ENCODE measurements at places on chromosomes 4 and X.
A peak's percentile ranks its signal among the peaks of the same experiment; 100 is the strongest.

- DNase-seq: no peak
Measured at GRCh38 chr4:76717431-76717830, 180.5 kb downstream of the SOWAHB start.

DNA sequence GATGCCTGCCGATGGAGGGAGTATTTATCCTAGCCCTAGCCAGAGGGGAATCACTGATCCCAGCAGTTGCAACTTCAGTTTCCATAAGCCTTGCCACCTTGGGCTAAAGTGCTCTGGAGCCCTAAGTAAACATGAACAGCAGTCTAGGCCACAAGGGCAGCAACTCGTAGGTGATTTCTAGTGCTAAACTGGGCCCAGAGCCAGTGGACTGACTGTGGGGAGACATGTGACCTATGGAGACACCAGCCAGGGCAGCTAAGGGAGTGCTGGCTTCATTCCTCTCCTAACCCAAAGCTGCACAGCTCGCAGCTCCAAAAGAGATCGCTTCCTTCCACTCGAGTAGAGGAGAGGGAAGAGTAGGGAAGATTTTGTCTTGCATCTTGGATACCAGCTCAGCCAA lies 120.8 kb upstream of the MAGEA10 start:
- no peak for DNase-seq

DNA sequence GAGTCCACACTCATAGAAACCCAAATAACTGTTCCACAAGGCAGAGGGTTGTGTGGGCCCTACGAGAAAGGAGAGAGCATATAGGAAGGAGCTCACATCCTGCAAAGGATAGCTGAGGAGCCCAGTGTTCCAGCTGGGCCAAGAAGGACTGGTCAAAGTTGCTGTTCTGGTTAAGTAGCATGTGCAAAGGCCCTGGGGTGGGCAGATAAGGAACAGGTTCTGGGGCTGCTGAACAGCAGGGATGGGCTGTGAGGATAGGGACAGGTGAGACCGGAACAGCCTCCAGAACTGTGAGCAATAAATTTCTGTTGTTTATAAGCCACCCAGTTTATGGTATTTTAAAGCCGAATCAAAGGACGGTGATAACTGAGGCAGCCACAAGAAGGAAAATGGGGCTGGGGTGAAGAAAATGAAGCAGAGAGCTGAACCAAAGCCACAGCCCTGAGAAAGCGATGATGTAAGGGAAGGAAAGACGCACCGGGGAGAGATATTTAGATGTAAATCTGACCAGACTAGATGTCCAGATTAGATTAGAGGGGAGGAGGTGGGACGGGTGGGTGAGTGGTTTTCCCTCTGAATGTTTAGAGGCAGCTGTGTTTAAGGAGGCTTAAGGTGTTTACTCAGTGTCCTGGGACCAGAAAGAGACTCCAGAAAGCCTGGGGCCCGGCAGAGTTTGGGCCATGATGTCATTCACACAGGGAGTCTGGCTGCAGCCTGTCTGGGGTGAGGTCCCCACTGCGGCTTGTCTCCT lies 180.8 kb upstream of the BCOR start:
- peak; percentile 80 for DNase-seq

GRCh38 chr4:24488399-24489164 lies 95.8 kb downstream of the DHX15 start:
- peak; percentile 49 for DNase-seq

- DNase-seq: no peak
Measured at GRCh38 chrX:140764401-140764919, 54.9 kb downstream of the LINC00632 start.

DNA sequence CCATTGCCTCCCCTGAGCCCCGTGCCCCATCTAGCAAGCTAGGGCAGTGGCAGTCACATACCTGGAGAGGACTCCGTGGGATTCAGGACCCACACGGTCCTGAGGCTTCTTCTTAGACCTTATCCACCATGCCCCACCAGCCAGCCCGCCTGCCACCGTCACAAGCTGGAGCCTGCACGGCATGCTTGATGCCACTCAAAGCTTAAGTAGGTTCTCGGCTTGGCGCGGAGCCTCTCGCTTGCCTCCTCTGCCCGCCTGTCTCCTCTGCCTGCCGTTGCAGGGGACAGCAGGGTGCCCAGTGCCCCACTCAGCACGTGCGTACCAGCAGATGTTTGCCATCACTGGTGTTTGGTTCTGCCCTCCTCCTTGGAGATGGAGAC lies 14.1 kb downstream of the PSAPL1 start:
- DNase-seq: no peak

DNA sequence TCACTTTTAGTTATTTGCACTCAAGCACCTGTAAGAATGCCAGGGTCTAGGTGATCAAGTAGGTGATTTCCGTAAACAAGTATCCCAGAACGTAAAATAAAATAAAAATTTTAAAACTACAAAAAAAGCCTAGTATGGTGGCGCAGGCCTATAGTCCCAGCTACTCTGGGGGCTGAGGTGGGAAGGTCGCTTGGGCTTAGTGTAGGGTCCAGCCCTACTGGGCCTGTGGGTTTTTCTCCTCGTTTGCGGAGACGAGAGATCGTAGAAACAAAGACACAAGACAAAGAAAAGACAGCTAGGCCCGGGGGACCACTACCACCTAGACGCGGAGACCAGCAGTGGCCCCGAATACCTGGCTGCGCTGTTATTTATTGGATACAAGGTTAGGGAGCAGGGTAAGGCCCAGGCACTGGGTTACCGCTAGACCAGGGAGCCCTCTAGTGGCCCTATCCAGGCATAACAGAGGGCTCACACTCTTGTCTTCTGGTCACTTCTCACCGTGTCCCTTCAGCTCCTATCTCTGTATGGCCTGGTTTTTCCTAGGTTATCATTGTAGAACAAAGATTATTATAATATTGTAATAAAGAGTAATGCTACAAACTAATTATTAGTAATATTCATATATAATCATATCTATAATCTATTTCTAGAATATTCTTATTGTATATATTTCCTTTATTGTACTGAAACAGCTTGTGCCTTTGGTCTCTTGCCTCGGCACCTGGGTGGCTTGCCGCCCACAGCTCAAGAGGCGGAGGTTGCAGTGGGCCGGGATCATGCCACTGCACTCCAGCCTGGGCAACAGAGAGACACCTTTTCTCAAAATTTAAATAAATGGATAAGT lies 38.4 kb downstream of the SAGE1 start:
- DNase-seq: peak; percentile 28

DNA sequence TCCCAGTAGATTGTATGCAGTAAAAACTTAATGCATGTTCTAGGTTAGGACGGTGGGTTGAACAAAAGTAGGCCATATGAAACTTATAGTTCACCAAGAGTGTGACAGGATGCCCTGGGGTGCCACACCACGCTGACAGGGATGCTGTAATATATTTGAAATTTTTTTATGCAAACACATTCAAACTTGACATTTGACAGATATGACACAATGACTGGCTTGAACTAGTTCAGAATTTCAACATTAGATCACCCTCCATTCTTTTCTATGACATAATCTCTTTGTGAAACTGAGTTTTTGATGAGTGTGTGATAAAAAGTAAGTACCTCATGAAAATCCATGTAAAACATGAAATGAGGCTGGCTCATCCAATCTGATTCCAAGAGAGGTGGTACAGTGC lies 198.4 kb downstream of the PALLD start:
- DNase-seq: no peak

GRCh38 chrX:9913146-9913433 lies 54.1 kb upstream of the CLDN34 start:
- DNase-seq: no peak

DNA sequence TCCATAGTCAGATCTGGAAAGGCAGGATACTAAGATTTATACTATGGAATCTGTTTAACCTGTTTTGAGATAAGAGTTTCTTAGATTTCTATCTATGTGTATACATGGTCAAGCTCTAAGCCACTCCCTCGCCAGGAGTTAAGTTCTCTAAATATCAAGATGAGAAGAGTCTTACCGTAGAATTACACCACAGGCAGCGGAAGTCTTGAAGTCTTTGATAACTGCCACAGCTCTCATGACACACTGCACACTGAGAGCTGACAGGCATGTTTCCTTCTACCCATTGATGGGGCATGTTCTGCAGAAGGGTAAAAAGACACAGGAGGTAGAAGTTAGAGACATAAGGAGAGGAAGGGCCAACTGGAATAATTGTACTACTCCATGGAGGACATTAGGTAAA lies 67.7 kb downstream of the DGKK start:
- no peak for DNase-seq

- no peak for DNase-seq
Measured at GRCh38 chr4:110096405-110096804, 102.0 kb downstream of the ELOVL6 start.

GRCh38 chr4:61451935-61452334 lies 251.8 kb downstream of the ADGRL3 start:
- DNase-seq: no peak

GRCh38 chr4:176038789-176039188 lies 26.9 kb upstream of the WDR17 start:
- DNase-seq: no peak

DNA sequence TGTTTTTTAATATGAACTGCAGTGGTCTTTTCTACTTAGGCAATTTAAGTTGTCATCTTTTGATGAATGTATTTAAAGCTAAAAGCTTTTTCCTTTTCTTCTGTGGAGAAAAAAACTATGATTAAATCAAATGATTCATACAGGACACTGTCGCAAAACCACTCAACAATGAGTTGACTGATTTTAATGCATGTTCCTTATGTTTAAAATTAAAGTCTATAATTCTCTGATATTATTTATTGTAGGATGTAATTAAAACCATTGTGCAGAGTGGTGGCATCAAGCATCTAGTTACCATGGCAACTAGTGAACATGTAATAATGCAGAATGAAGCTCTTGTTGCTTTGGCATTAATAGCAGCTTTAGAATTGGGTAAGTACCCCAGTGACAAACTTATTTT lies 172.5 kb downstream of the RAP1GDS1 start:
- DNase-seq: no peak

DNA sequence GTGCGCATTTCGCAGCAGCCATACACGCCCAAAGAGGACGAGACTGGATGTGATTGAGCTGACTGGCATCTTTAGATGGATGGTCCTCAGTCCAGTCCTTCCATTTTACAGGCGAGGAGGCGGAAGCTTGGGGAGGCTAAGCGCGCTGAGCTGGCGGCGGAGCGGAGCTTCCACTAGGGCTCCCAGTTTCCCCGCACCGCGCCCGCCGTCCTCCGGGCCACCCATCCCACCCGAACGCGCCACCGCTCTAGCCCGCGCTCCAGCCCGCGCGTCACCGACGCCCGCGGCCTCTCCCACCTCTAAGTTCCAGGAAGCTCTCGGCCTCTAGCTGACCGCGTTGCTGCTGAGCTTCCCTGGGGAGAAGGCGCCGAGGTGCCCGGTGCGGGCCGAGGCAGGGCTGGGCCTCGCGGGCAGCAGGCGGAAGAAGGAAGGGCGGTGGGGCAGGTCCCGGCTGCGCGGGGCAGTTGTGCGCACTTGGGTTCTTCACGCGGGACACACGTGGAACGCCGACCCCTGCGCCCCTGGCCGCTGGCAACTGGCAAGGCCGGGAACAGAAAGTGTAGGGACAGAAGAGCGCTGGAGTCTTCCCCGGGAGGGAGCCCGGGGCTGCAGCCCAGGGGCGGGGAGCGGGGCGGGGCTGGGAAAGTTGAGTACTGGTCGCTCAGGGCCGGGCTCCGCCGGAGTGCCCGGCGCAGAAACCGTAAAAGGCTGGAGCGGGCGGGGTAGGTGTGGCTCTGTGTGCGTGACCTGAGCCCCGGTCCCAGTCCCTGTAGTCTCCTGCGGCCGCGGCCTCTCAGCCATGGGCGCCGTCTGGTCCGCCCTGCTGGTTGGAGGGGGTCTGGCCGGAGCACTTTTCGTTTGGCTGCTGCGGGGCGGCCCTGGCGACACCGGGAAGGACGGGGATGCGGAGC lies at the start of gene STBD1:
STBD1 (plus strand) TSS at position 763 of the 911 bp plus-strand sequence; CDS start at position 800, 37 bp downstream.
- no peak for DNase-seq

DNA sequence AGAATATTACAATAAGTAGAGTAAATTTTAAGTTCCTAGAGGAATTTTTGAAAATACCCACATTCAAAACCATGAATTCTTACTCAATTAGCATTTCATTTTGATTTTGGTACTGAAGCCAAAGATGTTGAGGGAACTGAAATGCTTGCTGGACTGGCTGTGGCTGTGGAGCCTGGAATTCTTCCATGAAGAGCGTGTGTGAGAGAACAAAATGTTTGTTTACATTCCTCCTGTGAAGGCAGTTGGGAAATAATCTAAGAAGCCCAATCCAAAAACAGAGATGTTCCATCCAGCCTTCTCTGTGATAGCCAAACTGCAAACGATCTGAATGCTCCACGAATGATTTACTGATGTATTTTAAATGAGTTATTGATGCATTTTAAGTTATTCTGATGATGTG lies 3.8 kb upstream of the ADH1B start:
- DNase-seq: no peak

GRCh38 chr4:54495641-54496040 lies 162.1 kb upstream of the KIT start:
- no peak for DNase-seq

DNA sequence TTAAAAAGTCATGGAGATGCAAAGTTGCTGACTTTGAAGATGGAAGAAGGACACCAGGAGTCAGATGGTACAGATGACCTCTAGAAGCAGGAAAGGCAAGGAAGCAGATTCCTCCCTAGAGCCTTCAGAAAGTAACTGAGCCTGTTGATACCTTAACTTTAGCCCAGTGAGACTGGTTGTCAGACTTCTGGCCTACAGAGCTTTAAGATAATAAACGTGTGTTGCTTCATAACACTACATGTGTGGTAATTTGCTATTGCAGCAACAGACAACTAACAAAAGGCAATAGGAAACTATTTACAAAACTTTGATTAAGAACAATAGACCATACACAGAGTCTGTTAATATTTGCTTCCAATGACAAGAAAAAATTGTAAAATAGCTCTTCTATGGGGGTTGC lies 102.0 kb upstream of the USP38 start:
- DNase-seq: no peak

DNA sequence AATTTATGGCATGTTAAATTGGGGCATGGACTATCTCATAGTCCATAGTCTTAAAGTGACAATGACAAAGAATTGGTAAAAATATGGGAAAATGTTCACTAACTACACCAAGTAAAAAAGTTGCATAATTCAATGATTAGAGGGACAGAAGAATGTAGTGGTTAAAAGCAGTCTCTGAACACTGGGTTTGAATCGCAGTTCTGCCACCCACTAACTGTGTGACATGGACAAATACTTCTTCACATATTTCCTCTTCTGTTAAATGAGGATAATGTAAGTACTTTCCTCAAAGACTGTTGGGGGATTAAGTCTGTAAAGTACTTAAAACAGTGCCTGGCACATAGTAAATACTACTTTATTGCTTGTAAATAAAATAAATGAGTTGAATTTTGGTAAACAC lies 15.3 kb downstream of the COQ2 start:
- DNase-seq: no peak

DNA sequence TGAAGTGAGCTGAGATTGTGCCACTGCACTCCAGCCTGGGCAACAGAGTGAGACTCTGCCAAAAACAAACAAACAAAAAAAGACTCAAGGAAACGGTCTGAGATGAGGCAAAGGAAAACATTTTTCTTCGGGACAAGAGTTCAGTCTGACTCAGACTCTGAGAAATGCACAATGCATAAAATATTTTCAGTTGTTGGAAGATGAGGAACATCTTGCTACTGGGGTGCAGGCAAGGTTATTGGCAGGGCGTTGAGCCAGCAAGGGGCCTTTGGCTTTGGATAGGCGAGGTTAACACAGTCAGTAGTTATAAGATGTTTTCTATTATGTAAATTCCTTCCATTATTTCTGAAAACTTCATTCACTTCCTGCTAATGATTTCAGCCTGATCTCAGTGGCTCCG lies 96.1 kb upstream of the VCX start:
- no peak for DNase-seq

GRCh38 chrX:16739574-16739973 lies 20.2 kb downstream of the SYAP1 start:
- no peak for DNase-seq

Data from CD4-positive, alpha-beta T cell treated with Interleukin-15 for 4 hours (primary cell).